Thymus (tissue), 14 donors: ENCODE measurements at places on chromosomes 16 and 17. TPM values are rescaled to one million over a fixed set of nuclear protein-coding genes. Genes with fewer than 3 reads are reported as not detected.

DNA sequence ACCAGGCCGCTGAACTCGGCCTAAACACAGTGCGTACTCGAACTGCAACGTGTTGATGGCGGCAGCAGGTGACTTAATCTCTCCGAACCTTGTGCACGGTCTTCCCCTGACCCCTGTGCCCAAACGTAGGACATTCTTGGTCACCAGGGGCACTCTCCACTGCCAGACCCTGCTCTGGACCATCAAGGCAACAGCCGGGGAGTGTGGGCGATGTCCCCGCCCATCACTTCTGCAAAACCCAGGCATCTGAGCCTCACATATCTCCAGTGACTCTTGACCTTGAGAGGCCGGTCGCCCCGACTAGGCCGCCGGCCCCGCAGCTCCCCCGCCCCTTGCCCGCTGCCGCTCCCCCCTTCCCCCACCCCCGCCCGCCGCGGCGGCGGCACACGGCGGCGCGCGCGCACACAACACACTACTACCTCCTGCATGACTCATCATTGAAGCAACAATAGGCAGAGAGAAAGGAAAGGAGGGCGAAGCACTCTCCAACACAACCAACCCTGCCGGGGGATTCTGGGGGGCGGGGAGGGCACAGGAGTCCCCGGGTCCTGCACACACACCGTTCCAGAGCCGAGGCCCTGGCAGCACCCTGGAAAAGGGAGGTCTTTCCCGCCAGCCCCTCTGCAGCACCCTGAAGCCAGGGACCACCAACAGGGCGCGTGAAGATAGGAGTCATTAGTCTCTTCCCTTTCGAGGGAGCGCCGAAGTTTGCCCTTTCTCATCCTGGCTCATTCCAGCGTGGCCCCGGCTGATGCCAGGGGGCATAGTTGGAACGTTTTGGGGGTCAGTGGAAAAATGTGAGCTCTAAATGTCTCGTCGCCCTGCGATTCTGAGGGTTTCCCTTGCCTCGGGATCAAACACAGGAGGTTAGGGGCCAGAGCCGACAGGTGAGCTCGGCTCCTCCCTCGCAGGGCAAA, 1.9 kb downstream of the MNT start:
- no peaks in the 10 kb centered on the region for H3K36me3 ChIP-seq
- peaks cover 2% of the 10 kb centered on the region for H3K27me3 ChIP-seq
- peak overlapping the region; percentile 79 for H3K4me3 ChIP-seq
- peak overlapping the region; percentile 77 for H3K27ac ChIP-seq
- H3K4me1 ChIP-seq, result peaks cover 73% of the 10 kb centered on the region
- no peak for DNase-seq

Gene PPM1E
- 0.14 TPM for total RNA-seq

GRCh38 chr16:3183445-3184139, 4.4 kb upstream of the OR1F1 start:
- no peak overlapping the region for H3K27ac ChIP-seq
- no peaks in the 10 kb centered on the region for H3K4me1 ChIP-seq
- H3K36me3 ChIP-seq, result no peaks in the 10 kb centered on the region
- H3K4me3 ChIP-seq, result no peak overlapping the region

- H3K4me1 ChIP-seq, result no peaks in the 10 kb centered on the region
- no peak for DNase-seq
- H3K27ac ChIP-seq, result no peak overlapping the region
Observed at GRCh38 chr17:50304781-50305404, 30.6 kb downstream of the TMEM92 start.

DNA sequence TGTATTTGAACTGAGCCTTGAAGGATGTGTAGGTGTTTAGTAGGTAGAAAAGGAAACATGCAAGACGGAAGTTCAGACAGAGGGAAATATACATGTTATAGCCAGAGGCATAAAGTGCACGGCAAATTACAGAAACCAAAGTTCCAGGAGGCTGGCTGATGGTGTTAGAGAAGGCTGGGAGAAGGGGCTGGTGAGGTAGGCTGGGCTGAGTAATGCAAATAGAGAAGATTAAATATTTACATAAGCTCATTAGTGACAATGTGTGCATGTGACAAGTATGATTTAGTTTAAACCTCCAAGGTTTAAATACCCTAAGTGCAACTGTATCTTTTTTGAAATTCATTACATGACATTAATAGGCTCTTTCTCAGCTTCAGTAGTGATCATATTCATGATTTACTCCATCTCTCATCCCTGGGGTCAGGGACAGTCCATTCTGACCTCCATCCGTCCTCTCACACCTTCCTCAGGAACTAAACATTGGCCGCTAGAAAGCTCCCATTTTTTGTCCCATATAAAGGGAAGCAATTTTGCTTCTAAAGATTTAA, 399.8 kb upstream of the SALL1 start:
- no peak overlapping the region for H3K27ac ChIP-seq
- H3K27me3 ChIP-seq, result no peaks in the 10 kb centered on the region
- no peaks in the 10 kb centered on the region for H3K36me3 ChIP-seq
- DNase-seq, result no peak
- H3K4me1 ChIP-seq, result no peaks in the 10 kb centered on the region

DNA sequence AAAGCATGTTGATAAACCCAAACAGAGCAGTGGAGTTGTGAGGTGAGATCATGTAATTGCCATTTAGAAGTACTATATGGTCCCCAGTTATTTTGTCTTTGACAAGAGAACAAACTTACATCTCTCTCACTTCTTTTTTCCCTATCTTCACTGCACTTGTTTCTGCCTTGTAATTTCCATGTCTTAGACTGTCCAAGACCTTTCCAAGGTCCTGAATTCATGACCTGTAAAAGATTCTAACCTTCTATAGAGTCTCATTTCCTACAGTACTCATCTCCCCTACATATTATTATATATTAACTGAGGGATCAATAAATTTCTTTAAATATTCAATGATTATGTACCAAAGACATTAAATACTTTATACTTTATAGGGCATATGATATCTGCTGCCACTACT, 295.3 kb upstream of the KIF2B start:
- H3K4me1 ChIP-seq, result no peaks in the 10 kb centered on the region
- DNase-seq, result no peak
- H3K36me3 ChIP-seq, result no peaks in the 10 kb centered on the region
- H3K4me3 ChIP-seq, result no peak overlapping the region
- H3K27ac ChIP-seq, result no peak overlapping the region

- peaks cover 18% of the 10 kb centered on the region for H3K27me3 ChIP-seq
- H3K4me1 ChIP-seq, result peaks cover 12% of the 10 kb centered on the region
- no peaks in the 10 kb centered on the region for H3K36me3 ChIP-seq
- H3K4me3 ChIP-seq, result peak overlapping the region; percentile 34
- H3K27ac ChIP-seq, result peak overlapping the region; percentile 42
Observed at GRCh38 chr16:88430524-88431446, 22.3 kb upstream of the ZFPM1 start.

GRCh38 chr17:79836972-79837887, 2.0 kb downstream of the CBX4 start:
- peaks cover 28% of the 10 kb centered on the region for H3K27me3 ChIP-seq
- H3K4me3 ChIP-seq, result peak overlapping the region; percentile 92
- H3K4me1 ChIP-seq, result peaks cover 46% of the 10 kb centered on the region
- DNase-seq, result no peak
- H3K27ac ChIP-seq, result peak overlapping the region; percentile 70
